ENCODE measurements at places on chromosomes 4 and X. TPM values are rescaled to one million over a fixed set of nuclear protein-coding genes. Genes with fewer than 3 reads are reported as not detected.

GRCh38 chr4:17562157-17562556 is 14.8 kb upstream of the LAP3 start:
- no peak for DNase-seq

- DNase-seq, result no peak
Observed at GRCh38 chr4:996030-996996, 3.1 kb upstream of the SLC26A1 start.

GRCh38 chr4:3442959-3443749 is 1.4 kb downstream of the HGFAC start:
- no peak for DNase-seq

- DNase-seq, result no peak
Observed at GRCh38 chr4:52052475-52052780, 1.3 kb downstream of the SPATA18 start.

ARMCX2 gene
- total RNA-seq, result 43.5 TPM

DNA sequence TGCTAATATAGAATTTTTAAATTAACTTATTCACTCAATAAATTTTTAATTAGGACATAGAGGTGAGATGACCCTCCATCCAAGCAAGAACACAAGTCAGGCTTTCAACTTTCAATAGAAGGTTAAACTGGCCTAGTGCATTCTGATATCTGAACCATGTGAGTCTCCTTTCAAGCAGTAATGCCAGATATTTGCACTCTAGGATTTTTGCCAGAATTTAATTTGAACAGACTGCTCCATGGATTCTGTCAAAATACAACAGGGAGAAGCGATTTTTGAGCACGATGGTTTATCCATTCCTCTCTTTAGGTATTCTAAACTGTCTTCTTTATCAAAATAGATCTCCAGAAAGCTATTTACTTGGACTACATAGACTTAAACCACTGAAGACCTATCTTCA is 72.0 kb upstream of the DCLK2 start:
- DNase-seq, result no peak

GRCh38 chrX:134880866-134881265 is 109.9 kb upstream of the SMIM10 start:
- no peak for DNase-seq

DNA sequence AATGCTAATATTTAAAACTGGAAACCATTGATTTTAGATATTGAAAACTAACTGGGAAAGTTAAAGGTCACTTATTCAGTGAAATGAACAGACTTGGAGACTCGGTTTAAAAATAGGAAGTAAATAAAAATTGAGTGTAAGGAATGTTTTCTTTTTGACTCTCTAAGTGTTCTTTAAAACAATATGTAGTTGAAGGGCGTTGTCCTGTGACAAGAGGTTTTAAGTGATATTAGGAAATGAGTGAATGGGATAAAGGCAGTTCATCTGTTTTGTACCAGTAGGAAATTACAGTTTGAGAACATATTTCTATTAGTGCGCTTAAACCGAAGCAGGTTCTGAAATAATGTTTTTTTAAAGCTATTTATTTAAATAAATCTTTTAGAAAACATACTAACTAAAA is 77.2 kb downstream of the ARFIP1 start:
- DNase-seq, result no peak

DNA sequence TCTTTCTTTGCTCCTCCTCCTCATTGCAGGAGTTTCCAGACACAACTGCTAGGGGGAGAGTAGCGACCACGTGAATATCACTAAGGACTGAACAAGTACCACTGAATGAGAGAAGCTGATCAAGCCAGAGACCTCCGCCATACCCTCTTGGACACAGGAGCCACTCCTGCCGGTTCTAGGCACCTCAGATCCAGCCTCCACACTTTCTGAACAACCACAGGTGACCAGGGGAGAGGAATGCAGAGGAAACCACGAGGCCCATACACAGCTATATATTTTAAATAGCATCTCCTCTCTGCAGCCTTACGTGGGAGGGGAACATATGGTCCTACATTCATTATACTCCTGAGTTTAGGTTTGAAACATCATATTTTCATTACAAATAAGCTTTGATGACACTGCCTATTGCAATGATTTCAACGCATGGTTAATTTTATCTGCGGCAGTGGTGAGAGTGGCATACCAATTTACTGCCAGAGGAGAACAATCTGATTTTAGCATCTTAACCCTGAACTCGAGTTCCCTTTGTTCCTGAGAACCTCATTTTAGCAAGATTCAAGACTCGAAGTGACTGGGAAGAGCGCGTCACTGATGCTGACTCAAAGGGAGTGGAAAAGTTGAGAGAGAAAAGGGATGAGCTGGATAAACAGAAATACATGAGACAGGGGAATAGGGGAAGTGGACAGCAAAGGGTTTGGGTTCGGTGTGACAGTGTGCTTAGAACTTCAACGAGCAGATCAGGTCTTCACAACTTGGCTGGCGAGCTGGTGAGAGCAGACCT is 231.7 kb upstream of the PPARGC1A start:
- no peak for DNase-seq

- DNase-seq, result peak; percentile 73
Observed at GRCh38 chr4:3201718-3202702, 46.9 kb upstream of the MSANTD1 start.

- peak; percentile 58 for DNase-seq
Observed at GRCh38 chr4:8297691-8298485, 28.3 kb downstream of the HTRA3 start.

DNA sequence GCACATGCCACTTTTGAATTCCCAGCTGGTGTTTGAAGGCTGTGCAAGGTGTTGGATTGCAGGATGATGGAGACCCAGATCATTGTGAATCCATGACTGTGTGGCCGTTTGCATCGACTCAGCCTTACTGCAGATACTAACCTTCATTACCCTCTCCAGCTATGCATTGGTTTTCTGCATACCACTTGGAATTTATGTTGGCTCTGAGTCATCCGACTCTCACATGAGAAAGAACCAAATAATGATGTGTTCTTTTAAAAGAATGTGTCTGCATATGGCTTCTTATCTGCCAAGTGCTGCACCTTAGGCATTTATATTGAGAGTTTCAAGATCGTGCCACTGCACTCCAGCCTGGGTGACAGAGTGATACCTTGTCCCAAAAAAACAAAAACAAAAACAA is 106.7 kb upstream of the PRKX start:
- no peak for DNase-seq

NXF2B gene
- not detected for total RNA-seq

DNA sequence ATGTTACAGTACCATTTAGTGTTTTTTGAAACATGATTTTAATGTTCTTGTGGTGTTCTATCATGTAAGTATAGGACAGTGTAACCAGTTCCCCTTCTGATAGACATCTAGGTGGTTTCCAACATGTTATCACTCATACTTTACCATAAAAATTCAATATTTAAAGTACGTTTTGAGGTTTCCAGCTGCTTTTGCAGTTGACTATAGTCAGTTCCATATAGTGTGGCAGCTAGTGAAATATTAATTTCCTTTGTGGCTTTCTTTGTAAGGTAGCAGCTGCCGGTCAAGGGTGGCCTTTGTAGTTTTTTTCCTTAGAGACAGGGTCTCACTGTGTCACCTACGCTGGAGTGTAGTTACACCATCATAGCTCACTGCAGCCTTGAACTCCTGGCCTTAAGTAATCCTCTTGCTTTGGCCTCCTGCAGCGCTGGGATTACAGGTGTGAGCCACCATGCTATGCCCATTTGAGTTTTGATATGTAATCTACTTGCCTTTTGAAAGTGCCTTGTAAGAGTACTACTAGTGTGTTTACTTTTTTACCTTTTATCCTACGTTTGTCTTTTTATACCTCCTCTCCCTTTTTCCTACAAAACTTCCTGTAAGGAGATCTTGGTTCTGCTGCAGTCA is 63.0 kb downstream of the ARHGAP10 start:
- DNase-seq, result no peak

DNA sequence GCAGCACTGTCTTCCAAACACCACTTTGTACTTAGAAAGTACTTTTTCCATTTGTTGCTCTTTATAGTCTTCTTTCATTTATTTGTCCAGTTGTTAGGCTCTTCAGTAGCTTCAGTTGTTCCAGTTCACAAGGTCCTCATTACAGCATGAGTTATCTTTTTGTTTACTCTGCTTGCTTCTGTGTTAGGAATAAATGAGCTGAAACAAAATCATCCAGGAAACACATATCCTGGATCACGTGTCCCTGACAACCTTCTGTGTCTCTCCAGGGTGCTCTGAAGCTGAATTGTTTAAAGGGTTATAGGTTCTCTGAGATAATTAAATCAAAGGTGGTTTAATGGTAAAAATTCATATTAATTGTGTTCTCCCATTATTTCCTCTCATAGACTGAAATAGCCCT is 19.9 kb upstream of the KLHL8 start:
- DNase-seq, result no peak

NPNT gene
- 11.1 TPM for total RNA-seq

- DNase-seq, result no peak
Observed at GRCh38 chr4:168461821-168462220, 18.5 kb downstream of the DDX60L start.

DNA sequence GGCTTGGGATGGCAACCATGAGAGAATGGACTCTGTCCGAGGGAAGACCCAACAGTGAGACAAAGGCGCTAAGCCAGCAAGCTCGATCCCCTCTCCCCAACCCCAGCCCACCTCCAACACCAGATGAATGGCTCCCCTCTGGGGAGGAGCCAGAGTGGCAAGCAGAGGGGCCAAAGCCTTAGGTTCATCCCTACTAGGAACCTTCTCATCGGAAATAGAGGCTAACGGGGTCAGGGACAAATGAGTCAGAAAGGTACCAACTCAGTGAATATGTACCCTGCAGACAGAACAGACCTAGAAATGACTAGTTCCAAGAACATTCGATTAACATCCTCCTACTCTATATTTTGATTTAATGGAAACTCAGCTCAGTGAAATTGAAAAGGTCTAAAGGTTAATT is 73.9 kb downstream of the NSG1 start:
- no peak for DNase-seq

DNA sequence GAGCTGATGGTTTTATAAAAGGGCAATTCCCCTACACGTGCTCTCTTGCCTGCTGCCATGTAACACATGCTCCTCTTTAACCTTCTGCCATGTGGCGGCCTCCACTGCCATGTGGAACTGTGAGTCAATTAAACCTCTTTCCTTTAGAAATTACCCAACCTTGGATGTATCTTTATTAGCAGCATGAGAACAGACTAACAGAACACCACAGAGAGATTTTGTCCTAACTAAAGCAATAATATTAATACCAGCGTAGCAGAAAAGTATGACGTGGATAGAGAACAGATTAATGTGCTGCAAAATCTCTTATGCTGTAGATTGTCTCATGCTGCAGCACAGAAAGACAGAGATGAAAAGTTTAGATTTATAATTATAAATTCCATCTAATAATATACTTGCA is 23.1 kb downstream of the AIMP1 start:
- no peak for DNase-seq

- no peak for DNase-seq
Observed at GRCh38 chrX:10922159-10922558, 189.0 kb upstream of the HCCS start.

GLOD5 gene
- not detected for total RNA-seq

DNA sequence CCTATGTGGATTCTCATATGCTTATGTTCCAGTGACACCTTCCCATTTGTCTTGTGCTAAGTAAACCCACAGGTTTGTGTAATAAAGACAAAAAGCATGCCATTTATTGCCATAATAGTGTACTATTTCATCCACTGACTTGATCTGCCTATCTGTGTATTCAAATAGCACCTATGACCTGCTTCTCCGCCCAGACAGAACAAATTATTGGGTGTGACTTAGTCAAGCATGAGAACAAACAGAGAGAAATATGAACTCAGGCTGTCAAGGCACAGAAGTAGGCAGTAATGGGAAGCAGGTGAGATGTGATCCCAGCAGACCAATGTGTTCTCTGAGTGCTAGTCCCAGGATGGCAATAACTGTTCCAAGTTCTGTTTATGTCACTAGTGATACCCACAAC is 25.4 kb downstream of the ELOVL6 start:
- DNase-seq, result no peak

ATP1B4 gene
- 16.9 TPM for total RNA-seq

CXCL11 gene
- total RNA-seq, result 0.32 TPM

DNA sequence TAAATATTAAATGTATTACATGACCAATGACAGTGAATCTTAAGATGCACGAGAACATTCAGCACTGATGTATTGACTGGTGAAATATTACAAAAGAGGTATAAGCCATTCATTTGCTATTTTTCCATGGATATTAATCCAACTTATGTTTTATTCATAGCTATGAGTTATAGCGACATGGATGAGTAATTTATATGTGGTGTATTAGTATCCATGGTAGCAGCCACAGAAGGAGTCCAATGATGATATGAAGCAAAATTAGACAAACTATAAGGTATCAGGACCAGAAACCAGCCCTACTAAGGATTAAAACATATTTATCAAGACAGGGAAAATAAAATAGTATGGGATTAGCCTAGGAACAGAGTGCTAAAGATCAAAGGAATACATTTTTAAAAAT is 50.7 kb downstream of the THAP9 start:
- DNase-seq, result no peak

ANXA10 gene
- not detected for total RNA-seq

DNA sequence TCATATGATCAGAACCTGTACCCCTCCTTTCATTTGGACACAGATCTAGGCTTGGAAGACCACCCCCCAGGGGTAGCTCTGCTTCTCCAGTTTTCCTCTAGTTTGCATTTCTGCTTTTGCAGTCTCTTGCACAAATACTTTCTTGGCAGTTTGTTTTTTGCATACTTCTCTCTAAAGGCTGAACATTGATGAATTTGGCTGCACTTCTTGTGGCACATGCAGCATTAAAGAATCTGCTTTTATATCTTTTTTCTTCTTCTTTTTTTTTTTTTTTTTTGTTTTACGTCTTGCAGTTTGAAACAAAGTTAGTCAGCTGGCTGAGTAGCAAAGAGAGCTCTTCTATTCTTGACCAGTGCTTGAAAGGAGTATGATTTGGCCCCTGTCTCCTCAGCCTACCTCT is 273.0 kb downstream of the GLUD2 start:
- no peak for DNase-seq

GRCh38 chr4:2858451-2859217 is 15.0 kb downstream of the ADD1 start:
- DNase-seq, result no peak

- DNase-seq, result no peak
Observed at GRCh38 chr4:55931833-55932232, 16.9 kb upstream of the CEP135 start.

DNA sequence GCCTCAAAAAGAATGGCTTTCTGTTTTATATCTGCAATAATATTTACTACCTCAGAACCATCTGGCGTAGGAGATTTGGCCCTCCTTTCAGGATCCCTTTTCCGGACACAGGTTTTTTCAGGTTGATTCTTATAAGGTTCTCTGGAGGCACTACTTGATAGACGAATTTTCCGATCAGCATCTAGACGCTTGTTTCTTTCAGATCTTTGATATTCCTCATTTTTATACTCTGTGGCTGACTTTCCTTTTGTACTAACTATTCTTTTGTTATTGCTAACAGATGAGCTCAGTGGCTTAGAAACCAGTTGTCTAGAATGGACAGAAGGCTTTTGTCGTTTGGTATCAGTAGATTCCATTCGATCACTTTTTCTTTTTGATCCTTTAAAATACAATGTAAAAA is 12.4 kb downstream of the YTHDC1 start:
- DNase-seq, result no peak

- no peak for DNase-seq
Observed at GRCh38 chr4:150641612-150642011, 59.7 kb downstream of the MAB21L2 start.

- no peak for DNase-seq
Observed at GRCh38 chr4:1356181-1356998, 9.4 kb downstream of the UVSSA start.

MBNL3 gene
- 10.0 TPM for total RNA-seq

- no peak for DNase-seq
Observed at GRCh38 chrX:151773434-151773833, 38.9 kb downstream of the CNGA2 start.

SLC7A11 gene
- total RNA-seq, result 0.19 TPM

GRCh38 chr4:166501941-166502382 is 628.9 kb downstream of the TLL1 start:
- DNase-seq, result no peak

Measured in cardiac septum (tissue), 1 donor.